ENCODE measurements at places on chromosomes 3 and 15.

DNA sequence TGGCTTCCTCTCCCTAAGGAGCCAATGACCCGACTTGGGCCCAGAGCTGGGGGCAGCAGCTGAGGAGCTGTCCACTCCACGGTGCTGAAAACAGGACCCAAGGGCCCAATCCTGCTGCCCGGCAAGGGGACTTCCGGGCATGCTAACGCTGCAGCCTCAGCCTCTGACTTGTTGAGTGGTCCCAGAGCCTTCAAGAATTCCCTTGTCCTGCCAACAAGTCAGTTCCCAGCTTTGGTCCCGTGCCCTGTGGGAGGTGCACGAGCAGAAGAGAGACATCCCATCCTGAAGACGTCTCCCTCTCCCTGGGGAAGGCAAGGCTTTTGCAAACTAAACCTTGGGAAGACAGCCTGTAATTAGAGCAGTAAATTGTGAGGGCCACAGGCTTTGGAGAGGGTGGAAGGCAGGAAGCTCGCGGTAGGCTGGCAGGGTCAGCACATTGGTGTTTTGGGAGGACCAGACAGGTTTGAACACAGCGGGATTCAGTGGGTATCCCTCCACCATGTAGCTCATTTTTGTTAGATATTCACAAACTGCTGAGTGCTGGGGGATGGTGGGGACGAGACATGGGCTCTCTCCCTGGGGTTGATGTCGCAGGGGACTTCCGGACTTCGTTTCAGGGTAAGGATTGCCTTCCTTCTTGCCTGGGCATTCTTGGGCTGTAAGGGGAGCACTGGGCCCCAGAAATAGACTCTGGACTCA lies 29.8 kb upstream of the PRR23E start:
- H3K4me1 ChIP-seq = no peaks in the 10 kb centered on the region
- H3K27me3 ChIP-seq = peaks cover 18% of the 10 kb centered on the region
- H3K36me3 ChIP-seq = no peaks in the 10 kb centered on the region
- no peak overlapping the region for H3K4me3 ChIP-seq
- no peak for DNase-seq

- H3K27ac ChIP-seq = no peak overlapping the region
- H3K4me1 ChIP-seq = no peaks in the 10 kb centered on the region
- no peak overlapping the region for H3K4me3 ChIP-seq
- DNase-seq = no peak
- H3K27me3 ChIP-seq = no peaks in the 10 kb centered on the region
These were observed 455.6 kb downstream of the TBL1XR1 start for GRCh38 chr3:176741664-176742047.

- H3K36me3 ChIP-seq = no peaks in the 10 kb centered on the region
- peaks cover 4% of the 10 kb centered on the region for H3K4me1 ChIP-seq
- no peak for DNase-seq
- H3K27ac ChIP-seq = peak overlapping the region; percentile 31
- peaks cover 3% of the 10 kb centered on the region for H3K27me3 ChIP-seq
These were observed 32.7 kb upstream of the MAP3K13 start for GRCh38 chr3:185330238-185330637.

DNA sequence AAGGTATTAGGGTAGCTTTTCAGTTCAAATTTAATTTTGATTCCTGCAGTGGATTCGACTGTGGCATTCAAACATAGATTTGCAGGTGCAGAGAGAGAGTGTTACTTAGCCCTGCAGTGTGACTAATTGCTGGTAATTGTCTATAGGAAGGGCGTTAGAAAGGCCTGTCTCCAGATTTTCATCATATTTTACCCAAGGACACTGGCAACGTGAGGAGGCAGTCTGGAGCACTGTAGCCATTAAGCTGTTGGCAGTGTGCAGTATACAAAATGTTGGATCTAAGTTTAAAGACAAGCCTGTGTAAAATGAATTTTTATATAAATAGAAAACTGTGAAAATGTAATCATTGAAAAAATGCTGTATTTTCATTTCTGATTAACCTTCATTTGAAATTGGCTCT lies 342.9 kb downstream of the CNTN4 start:
- H3K36me3 ChIP-seq = no peaks in the 10 kb centered on the region
- peaks cover 4% of the 10 kb centered on the region for H3K27me3 ChIP-seq
- no peak overlapping the region for H3K27ac ChIP-seq
- DNase-seq = no peak

- H3K27me3 ChIP-seq = no peaks in the 10 kb centered on the region
- no peak for DNase-seq
- no peak overlapping the region for H3K27ac ChIP-seq
- no peak overlapping the region for H3K4me3 ChIP-seq
These were observed 40.3 kb upstream of the TSEN2 start for GRCh38 chr3:12443781-12444522.

- H3K36me3 ChIP-seq = no peaks in the 10 kb centered on the region
- no peaks in the 10 kb centered on the region for H3K4me1 ChIP-seq
- H3K27me3 ChIP-seq = no peaks in the 10 kb centered on the region
- DNase-seq = no peak
- no peak overlapping the region for H3K27ac ChIP-seq
These were observed 316.1 kb upstream of the TPRG1 start for GRCh38 chr3:188855675-188856074.

- H3K4me1 ChIP-seq = peaks cover 6% of the 10 kb centered on the region
- H3K36me3 ChIP-seq = no peaks in the 10 kb centered on the region
- DNase-seq = no peak
These were observed 127.9 kb upstream of the PFN2 start for GRCh38 chr3:150098621-150099020.

GRCh38 chr3:48473617-48473952 lies 27.0 kb downstream of the ATRIP start:
- peaks cover 17% of the 10 kb centered on the region for H3K36me3 ChIP-seq
- H3K4me1 ChIP-seq = peaks cover 55% of the 10 kb centered on the region
- H3K4me3 ChIP-seq = peak overlapping the region; percentile 78
- H3K27ac ChIP-seq = peak overlapping the region; percentile 97
- H3K27me3 ChIP-seq = no peaks in the 10 kb centered on the region

- peaks cover 34% of the 10 kb centered on the region for H3K36me3 ChIP-seq
- H3K4me3 ChIP-seq = no peak overlapping the region
- H3K4me1 ChIP-seq = peaks cover 20% of the 10 kb centered on the region
- no peak for DNase-seq
- no peak overlapping the region for H3K27ac ChIP-seq
These were observed 151.8 kb downstream of the ITPR1 start for GRCh38 chr3:4644951-4645350.

GRCh38 chr15:56174649-56175048 lies 69.0 kb downstream of the RFX7 start:
- H3K4me3 ChIP-seq = no peak overlapping the region
- DNase-seq = no peak
- peaks cover 46% of the 10 kb centered on the region for H3K36me3 ChIP-seq
- no peak overlapping the region for H3K27ac ChIP-seq

GRCh38 chr3:29452934-29453283 lies 172.0 kb downstream of the RBMS3 start:
- H3K27me3 ChIP-seq = no peaks in the 10 kb centered on the region
- H3K4me1 ChIP-seq = no peaks in the 10 kb centered on the region
- no peak for DNase-seq
- no peak overlapping the region for H3K4me3 ChIP-seq
- no peaks in the 10 kb centered on the region for H3K36me3 ChIP-seq
- no peak overlapping the region for H3K27ac ChIP-seq

DNA sequence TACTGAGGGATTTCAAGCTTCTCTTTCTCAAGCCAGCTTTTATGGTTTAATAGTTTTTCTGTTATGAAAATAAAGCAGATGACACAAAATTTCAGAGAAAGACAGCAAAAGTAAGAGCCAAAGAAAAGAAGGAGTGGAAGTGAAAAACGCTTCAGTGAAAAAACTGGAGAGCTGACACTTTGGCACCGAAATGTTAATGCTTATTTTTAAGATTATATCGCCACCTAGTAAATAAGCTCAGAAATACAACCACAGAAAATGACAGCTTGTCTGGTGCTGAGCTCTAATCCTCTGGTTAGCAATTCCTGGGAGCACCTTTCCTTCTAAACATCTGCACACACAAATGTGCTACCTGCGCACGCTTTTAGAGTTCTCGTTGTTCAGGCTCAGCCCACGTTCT lies 101.6 kb downstream of the ZPLD1 start:
- H3K36me3 ChIP-seq = no peaks in the 10 kb centered on the region
- no peak overlapping the region for H3K4me3 ChIP-seq

- no peaks in the 10 kb centered on the region for H3K4me1 ChIP-seq
- H3K36me3 ChIP-seq = peaks cover 9% of the 10 kb centered on the region
- DNase-seq = no peak
- H3K4me3 ChIP-seq = no peak overlapping the region
These were observed 50.8 kb upstream of the MUC13 start for GRCh38 chr3:124985349-124985748.

GRCh38 chr3:107562969-107563529 lies 40.3 kb downstream of the BBX start:
- H3K36me3 ChIP-seq = no peaks in the 10 kb centered on the region
- no peak overlapping the region for H3K27ac ChIP-seq
- no peaks in the 10 kb centered on the region for H3K27me3 ChIP-seq
- H3K4me1 ChIP-seq = peaks cover 39% of the 10 kb centered on the region
- DNase-seq = no peak
- H3K4me3 ChIP-seq = no peak overlapping the region

- DNase-seq = no peak
- H3K4me1 ChIP-seq = peaks cover 10% of the 10 kb centered on the region
- H3K4me3 ChIP-seq = no peak overlapping the region
- H3K27me3 ChIP-seq = no peaks in the 10 kb centered on the region
- peaks cover 11% of the 10 kb centered on the region for H3K36me3 ChIP-seq
These were observed 19.5 kb downstream of the SMARCC1 start for GRCh38 chr3:47762233-47762632.

GRCh38 chr15:68268405-68268804 lies 9.1 kb upstream of the FEM1B start:
- peaks cover 3% of the 10 kb centered on the region for H3K27me3 ChIP-seq
- H3K27ac ChIP-seq = no peak overlapping the region
- H3K36me3 ChIP-seq = no peaks in the 10 kb centered on the region
- no peaks in the 10 kb centered on the region for H3K4me1 ChIP-seq

DNA sequence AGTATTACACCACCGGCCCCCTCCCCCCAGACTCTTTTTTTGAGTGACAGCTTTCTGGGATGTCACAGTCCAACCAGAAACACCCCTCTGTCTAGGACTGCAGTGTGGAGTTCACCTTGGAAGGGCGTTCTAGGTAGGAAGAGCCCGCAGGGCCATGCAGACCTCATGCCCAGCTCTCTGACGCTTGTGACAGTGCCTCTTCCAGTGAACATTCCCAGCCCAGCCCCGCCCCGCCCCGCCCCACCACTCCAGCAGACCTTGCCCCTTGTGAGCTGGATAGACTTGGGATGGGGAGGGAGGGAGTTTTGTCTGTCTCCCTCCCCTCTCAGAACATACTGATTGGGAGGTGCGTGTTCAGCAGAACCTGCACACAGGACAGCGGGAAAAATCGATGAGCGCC lies 63.6 kb downstream of the AAGAB start:
- no peak for DNase-seq
- H3K36me3 ChIP-seq = peaks cover 17% of the 10 kb centered on the region
- H3K4me3 ChIP-seq = no peak overlapping the region
- H3K27me3 ChIP-seq = no peaks in the 10 kb centered on the region

GRCh38 chr3:46138581-46138980 lies 69.5 kb downstream of the CCR1 start:
- no peak overlapping the region for H3K4me3 ChIP-seq
- no peak for DNase-seq
- peaks cover 3% of the 10 kb centered on the region for H3K27me3 ChIP-seq
- H3K36me3 ChIP-seq = no peaks in the 10 kb centered on the region
- no peaks in the 10 kb centered on the region for H3K4me1 ChIP-seq
- H3K27ac ChIP-seq = no peak overlapping the region

GRCh38 chr15:62709261-62709660 lies 333.3 kb upstream of the TPM1 start:
- no peaks in the 10 kb centered on the region for H3K36me3 ChIP-seq
- H3K4me1 ChIP-seq = peaks cover 14% of the 10 kb centered on the region
- no peak overlapping the region for H3K27ac ChIP-seq
- no peaks in the 10 kb centered on the region for H3K27me3 ChIP-seq
- DNase-seq = no peak

DNA sequence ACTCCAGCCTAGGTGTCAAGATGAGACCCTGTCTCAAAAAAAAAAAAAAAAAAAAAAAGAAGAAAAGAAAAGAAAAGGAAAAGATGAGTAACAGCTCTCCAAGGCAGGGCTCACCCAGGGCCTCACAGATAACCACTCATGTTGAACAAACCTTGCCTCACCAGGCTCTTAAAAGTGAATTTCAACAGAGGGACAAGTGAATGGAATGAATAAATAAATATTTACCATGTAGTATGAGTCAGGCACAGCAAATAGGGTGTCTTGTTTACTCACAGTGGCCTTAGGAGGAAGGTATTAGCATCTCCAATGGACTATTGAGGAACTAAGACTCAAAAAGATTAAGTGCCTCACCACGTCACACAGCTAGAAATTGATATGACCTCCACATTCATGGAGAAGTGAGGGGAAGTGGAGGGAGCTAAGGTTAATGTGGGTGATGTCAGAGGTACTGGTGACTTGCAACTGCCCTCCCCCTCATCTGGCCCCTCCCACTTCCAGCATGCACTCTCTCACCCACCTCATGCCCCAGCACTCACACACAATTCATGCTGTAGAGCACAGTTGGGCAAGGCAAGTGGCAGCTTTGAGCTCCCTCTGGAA lies 255.5 kb downstream of the UACA start:
- peaks cover 12% of the 10 kb centered on the region for H3K36me3 ChIP-seq
- peak; percentile 76 for DNase-seq
- H3K27ac ChIP-seq = peak overlapping the region; percentile 84
- no peak overlapping the region for H3K4me3 ChIP-seq
- H3K4me1 ChIP-seq = peaks cover 73% of the 10 kb centered on the region

GRCh38 chr15:60444289-60444912 lies 34.5 kb downstream of the ICE2 start:
- H3K4me3 ChIP-seq = no peak overlapping the region
- H3K36me3 ChIP-seq = peaks cover 20% of the 10 kb centered on the region
- no peaks in the 10 kb centered on the region for H3K4me1 ChIP-seq
- no peak for DNase-seq
- H3K27ac ChIP-seq = no peak overlapping the region
- H3K27me3 ChIP-seq = no peaks in the 10 kb centered on the region

GRCh38 chr3:194045289-194045688 lies 90.7 kb upstream of the HES1 start:
- no peaks in the 10 kb centered on the region for H3K27me3 ChIP-seq
- no peaks in the 10 kb centered on the region for H3K36me3 ChIP-seq
- H3K4me3 ChIP-seq = no peak overlapping the region

DNA sequence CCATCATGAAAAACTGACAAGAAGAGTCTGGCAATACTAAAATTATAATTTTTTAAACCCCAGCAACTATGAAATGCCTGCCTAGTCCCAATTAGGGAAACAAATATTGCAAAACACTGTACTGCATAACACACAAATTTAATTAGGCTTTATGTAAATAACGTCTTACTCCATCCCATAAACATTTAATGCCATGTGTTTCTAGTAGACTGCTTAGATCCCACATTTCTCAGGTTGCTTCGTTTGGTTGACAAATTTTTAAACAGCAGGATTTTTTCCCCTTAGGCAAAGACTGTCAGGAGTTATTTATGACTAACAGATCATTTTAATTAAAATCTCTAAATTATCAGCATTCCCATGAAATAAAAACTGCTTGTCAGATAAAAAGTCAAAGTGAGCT lies 29.9 kb downstream of the EIF2AK4 start:
- H3K36me3 ChIP-seq = peaks cover 23% of the 10 kb centered on the region
- no peak overlapping the region for H3K27ac ChIP-seq
- no peak for DNase-seq
- peaks cover 9% of the 10 kb centered on the region for H3K4me1 ChIP-seq

- no peaks in the 10 kb centered on the region for H3K36me3 ChIP-seq
- H3K4me1 ChIP-seq = peaks cover 2% of the 10 kb centered on the region
- H3K27ac ChIP-seq = no peak overlapping the region
These were observed 22.6 kb upstream of the CACNA2D2 start for GRCh38 chr3:50525987-50526386.

GRCh38 chr3:74004386-74004785 lies 379.6 kb upstream of the PDZRN3 start:
- no peak overlapping the region for H3K27ac ChIP-seq
- no peaks in the 10 kb centered on the region for H3K36me3 ChIP-seq
- H3K4me1 ChIP-seq = no peaks in the 10 kb centered on the region
- no peak for DNase-seq
- H3K4me3 ChIP-seq = no peak overlapping the region
